CD8-positive, alpha-beta T cell (primary cell): ENCODE measurements at places on chromosomes 4 and X.

DNA sequence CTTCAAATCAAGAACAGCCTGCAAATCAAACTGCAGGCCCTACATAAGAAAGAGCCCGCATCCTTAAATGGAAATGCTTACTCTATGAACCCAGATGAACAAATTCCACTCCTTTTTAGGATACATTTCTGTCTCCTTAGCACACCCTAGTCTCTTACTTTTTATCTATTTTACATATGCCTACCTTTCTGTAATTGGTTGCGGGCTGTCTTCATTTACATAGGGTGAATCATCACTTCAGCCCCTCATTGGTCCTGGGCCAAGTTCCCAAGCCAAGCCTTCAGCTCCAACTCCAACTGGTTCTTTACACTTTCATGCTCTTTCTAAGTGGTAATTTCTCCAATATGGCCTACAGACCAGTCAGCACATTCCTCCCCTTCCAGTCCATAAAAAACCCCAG, 219.3 kb downstream of the TRAM1L1 start:
- DNase-seq, result no peak

- DNase-seq, result no peak
Measured at GRCh38 chrX:7580127-7580526, 262.8 kb upstream of the VCX start.

- DNase-seq, result no peak
Measured at GRCh38 chrX:72207366-72207765, 25.8 kb downstream of the PIN4 start.

DNA sequence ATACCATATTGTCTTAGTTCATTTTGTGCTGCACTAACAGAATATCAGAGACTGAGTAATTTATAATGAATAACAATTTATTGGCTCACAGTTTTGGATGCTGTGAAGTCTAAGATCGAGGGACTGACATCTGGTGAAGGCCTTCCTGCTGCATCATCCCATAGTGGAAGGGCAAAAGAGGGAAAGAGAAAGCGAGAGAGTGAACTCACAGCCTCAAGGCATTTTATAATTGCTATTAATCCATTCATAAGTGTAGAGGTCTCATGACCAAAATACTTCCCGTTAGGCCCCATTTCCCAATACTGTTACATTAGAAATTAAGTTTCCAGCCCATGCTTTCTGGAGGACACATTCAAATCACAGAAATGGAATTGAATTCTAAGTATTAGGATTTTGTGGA, 554.4 kb downstream of the TRAM1L1 start:
- no peak for DNase-seq

- no peak for DNase-seq
Measured at GRCh38 chrX:109281483-109282275, 200.2 kb downstream of the GUCY2F start.

DNA sequence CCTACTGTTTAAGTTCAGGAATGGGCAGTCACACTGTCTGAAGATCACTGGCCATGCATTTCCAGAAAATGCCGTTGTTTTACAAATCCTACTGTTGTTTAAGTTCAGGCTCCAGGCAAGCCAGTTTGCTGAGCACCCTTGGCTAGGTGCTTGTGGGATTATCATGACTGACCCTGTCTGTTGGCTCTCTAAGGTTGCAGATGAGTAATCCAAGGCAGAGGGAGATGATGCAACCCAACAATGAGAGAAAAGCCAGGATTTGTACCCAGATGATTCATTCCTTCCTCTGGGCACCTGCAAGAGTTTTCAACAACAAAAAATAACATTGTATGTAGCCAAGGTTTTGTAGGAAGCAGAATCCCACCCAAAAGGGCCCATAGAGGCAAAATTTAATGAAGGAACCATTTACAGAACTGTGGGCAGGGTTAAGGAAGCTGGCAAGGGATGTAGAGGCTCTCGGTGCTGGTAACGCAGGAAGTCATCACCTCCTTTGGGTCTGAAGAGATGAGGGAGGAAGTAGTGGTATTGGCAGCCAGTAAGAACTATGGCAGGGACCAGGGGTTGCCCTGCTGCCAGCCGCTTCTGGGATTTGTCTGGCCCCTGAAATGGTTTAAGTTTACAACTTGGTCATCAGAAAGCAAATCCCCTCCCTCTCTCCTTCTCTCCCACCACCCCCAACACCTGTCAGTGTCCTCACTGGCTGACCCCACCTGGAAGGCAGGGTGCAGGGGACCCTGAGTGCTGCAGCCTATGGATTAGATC, 54.8 kb downstream of the MSX1 start:
- no peak for DNase-seq

DNA sequence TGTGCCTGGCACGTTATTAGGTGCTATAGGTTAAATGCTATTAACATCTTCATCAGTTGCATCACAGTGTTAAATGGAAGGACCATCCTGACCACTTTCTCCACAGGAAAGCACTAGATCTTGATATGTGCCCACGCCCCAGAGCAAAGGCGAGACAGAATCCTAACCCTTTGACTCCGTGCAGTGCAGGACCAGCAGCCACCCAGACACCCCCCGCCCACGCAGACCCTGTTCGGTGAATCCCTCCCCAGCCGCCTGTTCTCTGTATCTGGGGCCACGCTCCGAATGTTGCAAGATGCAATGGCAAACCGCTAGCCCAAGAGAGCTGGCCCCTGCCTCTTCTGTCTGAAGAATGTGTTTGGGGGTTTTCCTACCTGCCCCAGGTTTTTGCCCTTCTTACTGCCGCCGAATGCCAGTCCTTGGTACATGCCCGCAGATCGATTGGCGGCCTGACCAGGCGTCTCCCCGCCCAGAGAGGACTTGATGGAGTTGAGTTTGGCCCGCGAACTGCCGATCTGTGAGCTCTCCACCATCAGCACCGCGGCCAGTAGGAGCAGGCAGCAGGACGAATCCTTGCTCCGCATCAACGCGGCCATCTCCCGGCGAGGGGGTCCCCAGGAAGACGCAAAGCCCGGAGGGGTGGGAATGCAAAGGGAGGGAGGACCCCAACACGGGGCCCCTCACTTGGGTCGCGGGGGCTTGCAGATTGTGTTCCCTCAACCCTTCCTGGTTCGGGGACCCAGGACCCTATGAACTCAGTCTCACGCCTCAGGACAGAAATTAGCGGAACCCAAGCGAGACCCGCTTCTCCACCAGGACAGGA, 906 bp downstream of the DKK2 start:
- DNase-seq, result peak; percentile 15

- no peak for DNase-seq
Measured at GRCh38 chrX:115939636-115940160, 230.8 kb upstream of the AGTR2 start.

DNA sequence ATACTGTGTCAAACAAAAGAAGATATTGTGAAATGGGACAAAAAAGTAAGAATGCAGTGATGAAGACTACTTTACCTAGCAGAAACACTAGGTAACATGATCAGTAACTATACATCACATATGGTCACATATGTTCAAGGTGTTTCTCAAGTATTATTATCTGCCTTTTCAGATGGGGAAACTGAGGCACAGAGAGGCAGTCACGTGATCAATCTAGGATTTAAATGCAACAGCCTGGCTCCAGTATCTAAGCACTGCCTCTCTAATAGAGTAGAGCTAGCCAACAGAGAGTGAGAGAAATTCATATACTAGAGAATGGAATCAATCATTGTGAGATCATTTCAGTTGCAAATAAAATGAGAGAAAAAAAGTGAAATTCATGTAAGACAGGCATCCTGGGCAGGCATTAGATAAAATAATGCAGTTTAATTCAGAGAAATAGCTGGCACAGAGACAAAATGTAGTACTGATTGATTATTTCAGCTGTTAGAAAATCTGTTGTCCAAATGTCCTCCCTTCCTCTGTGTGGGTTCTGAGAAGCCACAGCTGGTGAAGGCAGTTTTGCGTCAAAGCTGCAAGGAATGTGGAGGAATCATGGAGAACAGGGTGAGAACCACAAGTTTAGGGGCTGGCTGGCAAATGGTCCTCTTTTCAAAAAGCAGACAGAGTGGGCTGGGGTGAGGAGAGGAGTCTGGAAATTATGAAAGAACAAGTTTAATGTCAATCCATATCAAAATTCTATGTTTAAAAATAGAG, 26.0 kb downstream of the SMIM43 start:
- no peak for DNase-seq

DNA sequence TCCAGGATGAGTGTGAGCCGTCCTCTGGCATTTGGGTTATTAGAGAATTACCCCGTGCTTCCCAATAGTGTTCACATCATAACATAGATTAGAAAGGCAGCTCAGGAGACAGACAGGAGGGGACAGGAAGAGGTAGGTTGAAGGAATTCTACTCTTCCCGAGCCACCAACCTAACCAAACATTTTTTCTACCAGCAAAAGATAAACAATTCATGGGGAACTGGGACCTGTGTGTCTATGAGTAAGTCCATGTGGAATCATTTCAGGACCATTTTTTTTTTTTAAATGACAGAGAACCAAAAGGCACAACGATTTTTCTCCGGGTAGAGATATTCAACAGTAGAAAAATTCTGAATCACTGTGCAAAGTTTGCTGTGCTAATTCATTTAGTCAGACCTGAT, 174.2 kb upstream of the ETNPPL start:
- DNase-seq, result no peak

DNA sequence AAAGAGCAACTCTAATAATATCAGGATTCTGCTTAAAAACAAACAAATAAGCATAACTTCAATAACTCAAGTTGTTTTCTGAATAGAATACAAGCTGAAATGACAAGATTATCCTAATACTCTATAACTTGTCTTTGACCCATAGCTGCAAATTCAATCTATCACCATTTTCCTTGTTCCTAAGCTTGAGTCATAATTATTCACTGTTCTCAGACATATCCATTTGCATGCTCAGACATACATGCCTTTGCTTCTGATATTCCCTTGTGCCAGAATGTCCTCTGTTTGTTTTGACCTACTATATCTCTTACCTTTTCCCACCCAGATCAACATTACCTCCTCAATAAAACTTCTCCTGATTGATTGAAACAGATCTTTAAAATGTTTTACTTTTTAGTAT, 109.7 kb downstream of the SNCA start:
- DNase-seq, result no peak

DNA sequence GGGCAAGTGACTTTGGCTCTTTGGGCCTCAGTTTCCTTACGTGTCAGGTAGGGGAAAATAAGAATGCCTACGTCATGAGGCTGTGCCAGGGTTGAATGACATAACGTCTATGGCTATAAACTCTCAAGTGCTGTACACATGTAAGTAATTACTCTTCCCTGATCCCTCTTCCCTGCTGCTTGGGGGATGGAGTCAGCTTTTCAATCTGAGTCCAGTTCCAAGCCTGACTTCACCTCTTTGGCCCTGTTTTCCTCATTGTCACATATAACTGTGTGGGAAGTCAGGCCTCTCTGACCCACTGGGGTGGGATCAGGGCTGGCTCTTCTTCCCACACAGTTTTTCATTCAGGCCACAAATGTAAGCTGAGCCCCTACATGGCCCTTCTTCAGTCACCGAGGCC, 11.4 kb upstream of the CITED1 start:
- no peak for DNase-seq

DNA sequence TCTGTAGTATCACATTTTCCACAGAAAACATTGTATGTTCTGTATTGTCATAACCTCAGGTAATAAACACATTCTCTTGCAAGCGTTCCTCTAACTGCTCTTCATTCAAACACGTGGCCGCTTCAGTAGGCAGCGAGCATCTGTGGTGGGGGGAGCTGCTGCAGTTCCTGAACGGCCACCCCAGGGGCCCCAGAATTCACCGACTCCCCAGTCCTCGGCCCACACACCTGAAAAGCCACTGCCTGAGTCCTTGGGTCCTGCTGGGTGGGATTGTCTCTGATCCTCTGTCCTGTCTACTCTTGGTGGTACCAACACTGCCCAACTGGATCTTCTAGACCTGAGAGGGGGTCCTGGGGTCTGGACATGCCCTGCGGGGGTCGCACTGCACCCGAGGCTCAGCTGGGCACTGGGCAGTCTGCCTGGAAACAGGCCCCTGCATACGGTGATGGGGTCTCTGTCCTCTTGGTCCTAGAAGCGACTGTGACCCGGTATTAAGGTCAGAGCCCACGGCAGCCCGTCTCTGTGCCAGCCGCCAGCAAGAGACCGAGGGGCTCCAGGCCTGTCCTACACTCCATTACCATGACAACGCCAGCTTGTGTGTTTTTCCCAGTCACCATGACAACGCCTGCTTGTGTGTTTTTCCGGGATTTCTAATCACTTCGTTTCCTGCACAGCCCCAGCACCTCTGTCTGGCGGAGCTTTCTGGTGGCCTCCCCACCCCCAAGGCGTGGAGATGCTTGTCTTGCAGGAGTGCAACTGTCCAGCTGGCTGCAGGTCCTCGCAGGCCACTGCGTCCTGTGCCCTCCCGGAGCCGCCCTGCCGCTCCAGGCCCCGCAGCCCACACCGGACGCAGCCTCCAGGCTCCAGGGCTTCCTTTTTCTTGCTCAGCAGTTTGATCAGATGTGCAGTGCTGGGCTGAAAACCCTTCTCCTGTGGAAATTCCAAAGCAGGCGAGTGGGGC, 16.0 kb downstream of the CTBP1 start:
- no peak for DNase-seq

DNA sequence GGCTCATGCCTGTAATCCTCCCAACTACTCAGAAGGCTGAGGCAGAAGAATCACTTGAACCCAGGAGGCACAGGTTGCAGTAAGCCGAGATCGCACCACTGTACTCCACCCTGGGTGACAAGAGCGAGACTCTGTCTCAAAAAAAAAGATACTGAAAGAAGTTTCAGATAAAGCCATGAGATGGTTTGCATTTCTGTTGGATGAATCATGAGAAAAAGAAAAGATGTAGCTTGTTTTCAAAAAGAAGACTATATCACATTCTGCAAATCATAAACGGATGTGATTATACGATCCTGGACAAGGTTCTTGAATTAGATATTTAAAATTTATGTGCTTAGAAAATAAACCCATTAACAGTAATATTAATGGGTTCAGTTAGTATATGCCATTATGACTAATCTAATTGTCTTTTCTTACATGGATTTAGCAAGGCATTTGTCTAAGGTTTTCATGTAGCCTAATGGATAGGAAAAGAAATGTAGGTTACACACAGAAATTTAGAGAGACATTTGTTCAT, 345.9 kb downstream of the SLC7A11 start:
- no peak for DNase-seq

- DNase-seq, result peak; percentile 52
Measured at GRCh38 chr4:143538979-143539669, 25.6 kb downstream of the SMARCA5 start.

GRCh38 chr4:116272336-116272735, 813.0 kb downstream of the TRAM1L1 start:
- DNase-seq, result no peak

DNA sequence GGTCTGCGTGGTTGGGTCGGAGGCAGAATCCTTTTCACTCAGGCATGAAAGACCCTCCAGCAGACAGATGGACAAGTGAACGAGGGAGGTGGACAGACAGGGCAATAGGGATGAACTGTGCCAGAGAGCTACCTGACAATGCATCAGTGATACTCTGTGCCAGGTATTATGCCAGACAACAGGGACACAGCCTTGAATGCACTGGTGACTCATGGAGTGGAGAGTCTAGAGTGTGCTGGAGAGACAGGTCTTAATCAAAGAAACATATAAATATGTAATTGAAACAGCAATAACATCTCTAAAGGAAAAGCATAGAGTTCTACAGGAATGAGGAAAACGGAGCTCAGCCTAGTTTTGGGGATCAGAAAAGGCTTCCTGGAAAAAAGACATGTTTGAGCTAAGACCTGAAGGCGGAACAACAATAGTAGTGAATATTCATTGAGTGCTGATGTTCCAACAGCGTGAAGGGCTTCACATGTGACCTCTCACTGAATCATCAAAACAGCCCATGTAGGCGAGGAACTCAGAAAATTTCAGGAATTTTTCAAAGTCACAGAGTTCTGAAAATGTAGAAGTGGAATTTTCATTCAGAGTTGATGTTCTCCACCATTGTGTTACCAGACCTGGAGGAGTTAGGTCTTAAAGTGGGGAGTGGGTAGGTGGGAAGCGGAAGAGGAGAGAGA, 20.0 kb upstream of the FGFBP2 start:
- DNase-seq, result no peak
